HFF-Myc (cell line): ENCODE measurements at places on chromosomes 7 and 10.

- no peak for DNase-seq
Measured at GRCh38 chr10:96577069-96577468, 9.7 kb downstream of the TM9SF3 start.

- no peak for DNase-seq
Measured at GRCh38 chr7:123216825-123217224, 17.1 kb upstream of the SLC13A1 start.

DNA sequence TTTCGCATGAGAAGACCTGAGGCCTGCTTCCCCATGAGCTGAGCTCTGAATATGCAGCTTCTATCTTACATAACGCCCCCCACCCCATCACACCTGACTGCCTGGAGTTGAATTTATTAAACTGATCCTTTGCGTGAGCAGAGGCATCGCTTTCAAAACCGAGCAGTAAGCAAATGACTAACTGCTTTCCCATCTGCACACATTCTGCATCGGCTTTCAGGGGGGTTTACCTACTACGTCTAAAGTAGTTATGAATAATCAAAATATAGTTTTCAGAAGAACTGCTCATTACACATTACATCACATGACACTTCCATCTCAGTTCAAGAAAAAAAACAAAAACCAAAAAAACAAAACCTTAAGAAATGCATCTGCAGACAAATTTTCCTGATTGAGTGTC lies 54.7 kb upstream of the EGR2 start:
- no peak for DNase-seq

DNA sequence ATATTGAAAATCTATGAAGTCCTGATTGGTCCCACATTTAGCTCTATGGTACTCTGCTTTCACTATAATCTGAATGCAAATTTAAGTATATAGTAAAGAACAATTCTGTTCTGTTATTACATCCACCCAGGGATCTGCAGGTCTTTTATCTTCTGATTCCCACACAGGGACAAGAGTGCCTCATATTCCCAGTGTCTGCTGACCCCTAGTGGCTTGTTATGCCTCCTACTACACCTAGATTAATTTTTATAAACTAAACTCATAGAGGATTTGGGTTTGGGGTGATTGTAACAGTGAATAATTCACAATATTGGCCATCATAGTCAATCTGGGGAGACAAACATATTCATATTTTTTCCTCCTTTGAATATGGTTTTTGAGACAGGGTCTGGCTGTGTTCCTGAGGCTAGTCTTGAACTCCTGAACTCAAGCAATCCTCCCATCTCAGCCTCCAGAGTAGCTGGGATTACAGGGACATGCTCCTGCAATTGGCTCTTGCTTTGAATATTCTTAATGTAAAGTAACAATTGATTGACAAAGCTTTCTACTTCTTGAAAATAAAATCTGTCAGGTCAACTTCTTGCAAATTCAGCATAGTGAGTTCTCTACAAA lies 282.1 kb downstream of the KCND2 start:
- peak; percentile 9 for DNase-seq

DNA sequence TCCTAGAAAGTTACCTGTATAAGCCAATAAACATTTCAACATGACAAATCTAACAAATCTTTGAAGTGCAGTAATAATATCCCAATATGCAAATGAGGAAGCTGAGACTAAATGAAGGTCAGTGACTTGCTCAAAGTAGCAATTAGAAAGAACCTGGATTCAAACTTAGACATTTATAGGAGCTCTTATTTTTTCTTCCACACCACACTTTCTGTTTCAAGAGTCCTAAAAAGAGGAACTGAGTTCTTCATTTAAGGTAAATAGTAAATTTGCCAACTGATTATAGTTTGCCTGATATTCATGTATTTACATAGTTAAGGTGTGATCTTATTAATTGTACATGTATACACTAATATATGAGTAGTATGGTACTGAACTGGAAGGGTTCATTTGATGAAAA lies 44.0 kb downstream of the KLHDC10 start:
- DNase-seq, result no peak

DNA sequence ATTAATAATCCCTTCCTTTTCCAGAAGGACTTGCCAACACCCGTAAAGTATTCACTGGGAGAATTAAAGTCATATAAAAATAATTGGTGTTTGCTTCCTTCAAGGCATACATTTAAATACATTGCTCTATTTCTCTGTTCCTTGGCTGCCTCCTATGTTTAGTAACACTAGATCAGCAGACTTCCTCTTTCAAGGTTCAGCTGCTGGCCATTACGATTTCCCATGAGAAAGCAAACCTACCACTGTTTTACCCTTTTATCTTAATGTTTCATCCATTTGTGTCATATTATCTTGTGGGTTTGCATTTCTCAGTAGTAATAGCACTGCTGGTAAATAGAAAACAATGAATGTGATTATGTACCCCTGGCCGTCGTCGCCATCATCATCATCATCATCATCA lies 313.8 kb upstream of the BMPER start:
- DNase-seq, result no peak

GRCh38 chr7:47442605-47442865 lies 139.4 kb downstream of the TNS3 start:
- DNase-seq, result no peak

- DNase-seq, result no peak
Measured at GRCh38 chr7:136049117-136049516, 72.0 kb upstream of the MTPN start.

- no peak for DNase-seq
Measured at GRCh38 chr7:2553108-2553507, 2.2 kb downstream of the BRAT1 start.

- peak; percentile 92 for DNase-seq
Measured at GRCh38 chr7:130903358-130903974, 169.5 kb upstream of the KLF14 start.

- no peak for DNase-seq
Measured at GRCh38 chr7:17020250-17020649, 138.5 kb upstream of the AGR3 start.

- DNase-seq, result no peak
Measured at GRCh38 chr7:29771081-29771816, 35.1 kb upstream of the WIPF3 start.

- no peak for DNase-seq
Measured at GRCh38 chr7:31079126-31079823, 27.2 kb downstream of the ADCYAP1R1 start.

- DNase-seq, result no peak
Measured at GRCh38 chr7:130367088-130367755, 13.1 kb upstream of the CPA1 start.

GRCh38 chr10:132249226-132249724 lies 58.5 kb downstream of the STK32C start:
- no peak for DNase-seq

DNA sequence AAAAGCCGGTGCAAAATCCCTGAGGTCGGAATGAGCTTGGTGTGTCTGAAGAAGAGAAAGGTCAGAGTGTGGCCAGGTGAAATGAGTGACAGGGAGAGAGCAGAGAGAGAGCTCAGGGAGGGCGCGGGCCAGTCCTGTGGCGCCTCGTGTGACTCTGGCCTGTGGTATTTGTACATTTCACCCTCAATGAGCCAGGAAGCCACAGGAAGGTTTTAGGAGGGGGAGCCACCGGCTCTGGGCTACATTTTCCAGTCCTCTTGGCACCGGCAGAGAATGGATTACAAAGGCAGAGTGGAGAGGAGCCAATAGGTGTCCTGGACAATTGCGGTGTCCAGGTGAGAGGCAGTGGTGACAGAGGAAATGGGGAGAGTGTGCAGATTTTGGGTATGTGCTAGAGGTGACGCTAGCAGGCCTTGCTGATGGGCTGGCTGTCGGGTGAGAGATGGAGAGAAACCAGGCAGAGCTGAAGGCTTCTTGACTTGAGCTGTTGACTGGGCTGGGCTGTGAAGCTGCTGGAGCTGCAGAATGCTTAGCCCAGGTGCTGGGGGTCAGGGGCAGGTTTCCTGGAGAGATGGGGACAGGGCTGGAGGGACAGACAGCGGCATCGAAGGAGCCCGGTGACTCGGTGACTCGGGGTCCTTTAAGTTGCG lies 38.1 kb downstream of the COL13A1 start:
- no peak for DNase-seq

GRCh38 chr7:155452505-155453295 lies 5.2 kb upstream of the EN2 start:
- no peak for DNase-seq

GRCh38 chr7:29607259-29607658 lies 43.6 kb downstream of the PRR15 start:
- no peak for DNase-seq

- DNase-seq, result no peak
Measured at GRCh38 chr7:91913612-91914011, 27.1 kb upstream of the AKAP9 start.

GRCh38 chr7:143015084-143015483 lies 11.8 kb downstream of the OR9A2 start:
- DNase-seq, result no peak

- DNase-seq, result no peak
Measured at GRCh38 chr7:128940494-128941322, 3.0 kb downstream of the IRF5 start.
